AG09309 (cell line): ENCODE measurements at places on chromosomes 6 and 20.

GRCh38 chr6:15763837-15764236, 101.0 kb upstream of the DTNBP1 start:
- no peak for DNase-seq

GRCh38 chr20:63519668-63520503, 679 bp upstream of the PPDPF start:
- no peak for DNase-seq

- DNase-seq, result no peak
Observed at GRCh38 chr6:158038291-158039177, 56.9 kb downstream of the SYNJ2 start.

- DNase-seq, result no peak
Observed at GRCh38 chr6:84050408-84050807, 16.8 kb downstream of the MRAP2 start.

GRCh38 chr20:55514531-55514930, 490.8 kb downstream of the CBLN4 start:
- DNase-seq, result no peak

GRCh38 chr6:111871207-111871606, 2.0 kb downstream of the FYN start:
- DNase-seq, result no peak

- DNase-seq, result no peak
Observed at GRCh38 chr6:70956191-70956450, 739 bp downstream of the B3GAT2 start.

GRCh38 chr20:3180319-3180718, 7.0 kb upstream of the LZTS3 start:
- no peak for DNase-seq

DNA sequence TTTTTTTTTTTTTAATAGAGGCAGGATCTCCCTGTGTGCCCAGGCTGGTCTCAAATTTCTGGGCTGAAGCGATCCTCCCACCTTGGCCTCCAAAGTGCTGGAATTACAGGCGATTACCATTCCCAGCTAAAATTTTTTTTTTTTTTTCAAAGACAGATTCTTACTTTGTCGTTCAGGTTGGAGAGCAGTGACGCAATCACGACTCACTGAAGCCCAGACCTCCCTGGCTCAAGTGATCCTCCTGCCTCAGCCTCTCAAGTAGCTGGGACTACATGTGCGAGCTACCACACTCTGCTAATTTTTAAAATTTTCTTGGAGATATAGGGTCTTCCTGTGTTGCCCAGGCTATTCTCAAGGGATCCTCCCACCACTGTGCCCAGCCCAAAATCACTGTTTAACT, 58.0 kb upstream of the MYO6 start:
- no peak for DNase-seq

DNA sequence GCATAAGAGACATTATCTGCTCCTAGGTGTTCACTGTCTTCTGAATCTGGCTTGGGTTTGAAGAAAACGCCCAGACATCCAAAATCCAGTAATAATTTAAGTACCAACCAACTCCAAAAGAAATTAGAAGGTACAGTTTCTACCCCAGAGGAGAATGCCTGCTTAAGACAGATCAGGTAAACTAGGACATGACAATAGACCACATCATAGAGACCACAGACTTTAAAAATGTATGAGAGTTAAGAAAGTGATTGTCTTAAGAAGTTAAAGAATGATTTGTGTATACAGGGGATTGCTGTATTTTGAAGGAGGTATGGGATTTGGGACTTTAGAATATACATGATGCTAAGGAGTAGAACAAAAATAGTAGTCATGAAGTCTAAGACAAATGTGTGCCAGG, 120.8 kb upstream of the EDN1 start:
- no peak for DNase-seq

- DNase-seq, result no peak
Observed at GRCh38 chr6:24147511-24148153, 21.6 kb downstream of the NRSN1 start.

- DNase-seq, result no peak
Observed at GRCh38 chr6:84002226-84002625, 31.3 kb upstream of the MRAP2 start.

- no peak for DNase-seq
Observed at GRCh38 chr6:38508894-38509293, 130.8 kb downstream of the BTBD9 start.

DNA sequence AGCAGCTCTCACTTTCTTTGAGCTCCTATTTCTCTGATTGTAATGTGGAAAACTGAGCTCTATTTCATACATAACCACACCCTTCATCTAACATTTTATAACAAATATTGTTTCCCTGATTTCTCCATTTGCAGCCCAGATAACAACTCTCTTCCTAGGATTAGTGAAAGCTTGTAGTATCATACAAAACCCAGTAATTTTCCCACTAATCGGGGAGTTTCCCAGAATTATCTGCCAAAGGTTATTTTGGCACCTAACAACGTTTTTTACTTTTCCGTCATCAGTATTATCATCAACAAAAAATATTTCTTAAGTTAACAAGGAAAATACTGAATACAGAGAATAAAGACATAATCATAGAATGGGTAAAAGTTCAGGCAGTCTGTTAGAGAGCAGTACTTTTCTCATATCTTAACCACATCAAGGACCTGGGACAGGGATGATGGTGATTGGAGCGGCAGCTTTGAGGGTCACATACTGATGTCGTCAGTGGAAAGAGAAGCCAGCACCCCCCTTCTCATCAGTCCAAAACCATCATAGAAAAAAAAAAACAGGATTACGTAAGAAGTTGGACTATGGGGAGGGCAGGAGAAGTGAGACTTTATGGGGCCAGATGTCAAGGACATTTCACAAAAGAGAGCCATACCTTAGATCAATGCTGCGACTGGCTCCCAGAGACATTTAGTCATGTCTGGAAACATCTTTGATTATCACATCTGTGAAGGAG, 166.1 kb upstream of the TNFAIP3 start:
- DNase-seq, result no peak

DNA sequence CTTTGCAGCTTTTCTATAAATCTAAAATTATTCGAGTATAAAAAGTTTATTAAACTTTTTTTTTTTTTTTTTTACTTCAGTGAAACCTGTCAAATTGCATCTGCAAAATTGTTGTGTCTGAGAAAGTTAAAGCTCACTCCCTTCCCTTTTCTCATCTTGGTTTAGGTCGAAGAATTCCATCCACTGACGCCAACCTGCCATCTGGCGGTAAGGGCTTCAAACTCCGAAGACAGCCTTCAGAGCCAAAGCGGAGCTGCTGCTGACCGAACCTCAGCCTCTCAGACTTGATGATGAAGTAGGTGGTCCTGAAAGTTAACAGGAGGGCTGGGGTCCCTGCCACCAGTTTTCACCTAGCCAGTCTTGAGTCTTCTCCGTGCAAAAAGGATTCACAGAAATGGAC, 29.6 kb upstream of the VAPB start:
- no peak for DNase-seq

DNA sequence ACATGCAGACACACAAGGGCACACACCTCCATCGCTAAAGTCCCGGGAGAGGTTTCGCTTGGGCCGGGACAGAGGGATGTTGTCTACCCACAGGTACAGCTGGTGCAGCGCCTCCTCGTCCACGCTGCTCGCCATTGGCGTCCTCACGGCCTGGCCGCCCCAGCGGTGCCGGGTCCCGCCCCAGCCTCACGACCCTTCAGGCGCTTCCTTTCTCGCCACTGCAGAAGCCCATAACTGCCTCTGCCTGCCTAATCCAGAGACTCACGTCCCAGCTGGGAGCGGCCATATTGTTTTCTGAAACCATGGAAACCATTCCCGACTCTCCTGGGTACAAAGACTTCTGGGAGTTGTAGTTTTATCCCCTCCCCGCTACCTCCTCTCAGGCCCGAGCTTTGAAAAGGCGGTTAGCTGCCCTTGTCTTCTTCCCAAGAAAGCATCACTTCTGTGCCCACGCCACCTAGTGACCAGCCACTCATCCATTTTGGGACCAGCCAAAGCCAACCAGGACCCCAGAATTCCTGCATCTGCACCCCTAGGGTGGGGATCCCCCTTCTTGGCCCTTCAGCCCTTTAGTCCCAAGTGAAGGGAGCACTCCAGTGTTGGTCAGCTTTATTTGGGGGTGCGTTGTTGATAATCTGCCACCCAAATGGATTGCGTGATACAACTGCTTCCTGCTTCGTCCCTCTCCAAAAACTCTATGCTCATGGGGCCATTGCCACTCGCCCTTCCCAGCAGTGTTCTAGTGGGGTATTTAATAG, at the start of gene SPEF1:
SPEF1 (minus strand) TSS at position 296 of the 758 bp plus-strand sequence; CDS start at position 135, 161 bp downstream.
- peak; percentile 77 for DNase-seq

DNA sequence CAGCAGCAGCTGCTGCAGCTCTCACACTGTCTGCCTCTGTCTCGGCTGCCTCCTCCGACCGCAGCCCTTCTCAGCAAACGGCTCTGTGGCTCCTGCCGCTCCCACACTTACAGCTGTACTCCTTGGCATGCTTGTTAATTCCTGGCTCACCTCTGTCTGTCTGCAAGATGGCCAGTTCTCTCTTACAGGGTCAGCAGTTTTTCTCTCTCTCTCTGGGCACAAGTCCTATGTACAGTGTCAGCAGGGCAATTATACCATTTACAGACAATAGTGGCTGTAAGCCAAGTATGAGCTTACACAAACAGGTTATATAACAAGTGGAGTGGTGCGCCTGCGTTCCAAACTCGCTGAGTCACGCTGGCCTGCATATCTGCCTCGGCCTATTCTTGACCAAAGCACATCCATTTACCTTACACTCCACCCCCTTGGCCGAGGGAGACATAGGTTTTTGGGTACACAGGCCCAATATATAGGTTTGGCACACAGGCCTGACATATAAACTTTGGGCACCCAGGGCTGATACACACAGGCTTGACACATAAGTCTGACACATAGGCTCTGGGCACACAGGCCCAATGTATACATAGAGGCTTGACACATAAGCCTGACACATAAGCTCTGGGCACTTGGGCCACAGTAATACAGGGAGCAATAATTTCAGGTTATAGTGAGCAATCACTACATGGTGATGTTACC, 4.4 kb downstream of the ZKSCAN3 start:
- DNase-seq, result no peak

GRCh38 chr20:51529758-51530157, 12.8 kb downstream of the NFATC2 start:
- no peak for DNase-seq

- DNase-seq, result no peak
Observed at GRCh38 chr6:95232446-95232845, 344.9 kb upstream of the MANEA start.

DNA sequence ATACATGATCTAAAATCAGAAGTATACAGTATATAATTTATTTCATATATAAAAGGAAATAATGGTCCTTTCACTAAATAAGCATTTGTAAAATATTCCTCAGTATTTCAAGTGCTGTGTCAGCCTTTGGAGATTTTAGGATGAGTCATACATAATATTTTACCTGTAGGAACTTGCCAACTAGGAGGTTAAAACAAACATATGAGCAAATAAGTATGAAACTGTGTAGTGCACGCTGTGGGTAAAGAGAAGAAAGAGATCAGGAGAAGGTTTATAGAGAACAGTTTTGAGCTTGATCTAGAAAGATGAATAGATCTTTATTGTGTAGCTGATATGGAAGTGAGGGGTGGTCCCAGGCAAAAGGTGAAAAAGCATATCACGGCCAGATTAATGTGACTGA, 169.9 kb upstream of the RNF217 start:
- no peak for DNase-seq

- no peak for DNase-seq
Observed at GRCh38 chr20:20529597-20529996, 161.7 kb downstream of the INSM1 start.

DNA sequence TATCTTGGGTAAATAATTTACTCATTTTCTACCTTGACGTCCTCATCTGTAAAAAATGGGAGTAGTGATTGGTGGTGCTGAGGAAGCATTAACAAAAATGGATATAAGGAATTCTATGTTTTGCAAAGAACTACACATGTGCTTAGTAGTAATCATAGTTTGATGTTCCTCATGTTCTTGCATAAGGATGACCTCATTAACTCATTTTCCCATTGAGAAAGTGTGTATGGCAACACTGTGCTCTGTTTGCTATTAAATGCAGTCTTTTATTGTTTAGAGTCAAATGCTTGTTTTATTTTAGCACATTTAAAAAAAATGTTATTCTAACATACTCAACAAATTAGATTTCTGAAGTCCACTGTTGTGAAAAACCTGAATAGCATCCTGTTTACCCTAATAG, 211.2 kb upstream of the RSPO3 start:
- no peak for DNase-seq

- DNase-seq, result no peak
Observed at GRCh38 chr6:45563041-45563440, 185.3 kb upstream of the SUPT3H start.

DNA sequence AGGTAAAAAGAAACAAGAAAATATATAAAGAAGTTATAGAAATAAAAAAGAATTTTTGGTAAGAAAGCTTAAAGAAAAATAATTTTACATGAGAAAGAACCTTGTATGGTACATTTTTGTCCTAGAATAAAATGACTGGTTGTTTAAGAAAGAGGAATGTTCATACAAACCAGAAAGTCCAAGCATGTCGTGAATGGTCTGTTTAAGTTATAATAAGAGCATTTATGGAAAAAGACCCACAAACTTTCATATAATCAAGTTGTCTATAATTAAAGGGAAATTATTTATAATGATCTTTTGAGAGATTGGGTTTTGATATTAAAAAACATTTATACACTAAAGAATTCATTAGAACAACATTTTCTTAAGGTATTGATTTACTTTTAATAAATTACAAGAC, 27.8 kb upstream of the FAM110A start:
- no peak for DNase-seq

DNA sequence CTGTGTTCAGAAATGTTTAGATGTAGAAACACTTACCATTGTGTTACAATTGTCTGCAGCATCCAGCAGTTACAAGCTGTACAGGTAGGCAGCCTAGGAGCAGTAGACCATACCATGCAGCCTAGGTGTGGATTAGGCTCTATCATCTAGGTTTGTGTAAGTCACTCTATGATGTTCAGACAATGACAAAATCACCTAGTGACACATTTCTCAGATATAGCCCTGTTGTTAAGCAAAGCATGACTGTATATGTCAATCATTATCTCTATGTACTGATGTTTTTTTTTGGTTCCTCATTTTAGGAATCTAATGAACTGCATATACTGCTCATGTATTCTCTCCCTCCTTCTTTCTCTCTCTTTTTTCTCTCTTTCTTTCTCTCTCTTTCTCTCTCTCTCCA, 22.2 kb downstream of the CST8 start:
- no peak for DNase-seq

- DNase-seq, result no peak
Observed at GRCh38 chr20:17885544-17885943, 83.0 kb downstream of the SNX5 start.

DNA sequence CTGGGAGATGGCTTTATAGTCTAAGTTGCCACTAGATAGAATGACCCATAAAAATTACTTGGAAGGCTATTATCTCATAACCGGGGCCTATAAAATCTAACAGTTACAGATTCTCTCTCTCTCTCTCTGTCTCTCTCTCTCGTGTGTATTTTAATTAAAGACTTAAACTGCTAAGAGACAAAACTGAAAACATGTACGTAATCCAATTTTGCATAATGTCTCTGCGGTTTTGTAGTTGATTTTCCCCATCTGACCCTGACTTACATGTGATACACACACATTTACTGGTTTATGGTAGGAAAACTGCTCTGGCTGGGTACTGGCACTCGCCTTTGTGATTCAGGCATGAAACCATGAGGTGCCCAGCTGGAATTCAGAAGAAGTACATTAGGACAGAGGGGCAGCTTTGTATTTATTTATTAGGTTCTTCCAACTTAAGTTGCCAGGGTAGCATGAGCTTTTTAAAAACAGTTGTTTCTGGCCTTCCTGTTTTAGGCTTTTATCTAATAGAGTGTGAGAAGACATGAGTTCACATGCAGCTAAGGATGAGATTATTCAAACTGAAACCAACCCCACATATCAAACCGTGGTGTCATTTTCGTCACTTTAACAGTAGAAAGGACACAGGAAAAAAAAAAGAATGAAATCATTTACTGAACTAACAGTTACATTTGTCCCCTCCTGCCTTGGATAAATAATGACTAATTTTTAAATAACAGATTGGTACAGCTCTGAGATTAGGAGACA, 182.5 kb downstream of the GMPR start:
- peak; percentile 87 for DNase-seq
